ENCODE measurements at places on chromosomes 1 and 21.

DNA sequence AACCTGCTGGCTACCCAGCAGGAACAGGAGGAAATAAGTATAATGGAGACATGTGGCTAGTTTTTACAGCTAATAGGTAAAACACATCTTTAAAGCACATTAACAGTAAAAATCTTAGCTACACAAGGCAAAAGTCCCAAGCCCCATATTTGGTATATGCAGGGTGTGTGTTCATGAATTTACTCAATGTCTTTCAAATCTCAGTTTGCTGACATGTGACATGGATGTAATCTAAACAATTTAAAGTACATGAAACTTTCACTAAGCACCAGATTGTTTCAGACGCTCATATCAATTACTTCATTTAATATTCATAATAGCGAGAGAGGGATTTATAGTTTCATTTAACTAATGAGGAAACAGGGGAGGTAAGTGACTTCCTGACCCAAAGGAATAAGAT, 3.9 kb downstream of the TACSTD2 start:
- DNase-seq = no peak

GRCh38 chr1:156498432-156499193, 2.0 kb downstream of the MEF2D start:
- DNase-seq = peak; percentile 34

DNA sequence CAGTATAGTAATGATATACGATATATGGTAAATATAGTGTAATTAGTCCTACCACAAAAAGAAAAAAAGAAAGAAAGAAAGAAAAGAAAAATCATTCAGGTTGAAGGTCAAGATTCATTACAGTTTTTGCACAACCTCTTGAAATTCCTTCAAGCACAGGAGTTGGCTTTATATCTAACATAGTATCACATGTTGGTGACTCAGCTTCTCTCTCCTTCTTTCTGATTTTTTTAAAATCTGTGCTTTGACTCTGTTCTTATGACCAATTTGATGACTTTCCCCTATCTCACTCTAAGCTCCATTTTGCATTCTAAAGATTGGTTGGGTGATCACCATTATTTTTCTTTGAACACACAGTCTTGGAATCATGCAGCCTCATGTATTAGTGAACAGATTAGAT, 148.2 kb upstream of the COL11A1 start:
- no peak for DNase-seq

DNA sequence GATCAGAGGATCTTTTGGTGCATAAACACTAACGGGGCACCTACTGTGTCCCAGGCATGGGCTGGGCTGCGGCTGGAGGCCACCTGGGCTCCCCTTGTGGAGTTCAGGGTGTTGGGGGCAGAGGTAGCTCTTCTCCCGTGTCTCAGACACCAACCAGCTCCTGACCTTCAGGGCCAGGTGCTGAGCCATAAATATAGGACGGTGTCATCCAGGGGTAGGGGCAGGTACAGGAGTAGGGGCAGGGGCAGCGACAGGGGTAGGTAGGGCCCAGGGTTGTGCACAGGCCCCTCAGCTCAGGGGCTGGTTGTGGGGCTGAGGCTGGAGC, 18.0 kb upstream of the LRRC3 start:
- no peak for DNase-seq

- DNase-seq = no peak
Measured at GRCh38 chr1:34865573-34865972, 6.0 kb upstream of the SMIM12 start.

DNA sequence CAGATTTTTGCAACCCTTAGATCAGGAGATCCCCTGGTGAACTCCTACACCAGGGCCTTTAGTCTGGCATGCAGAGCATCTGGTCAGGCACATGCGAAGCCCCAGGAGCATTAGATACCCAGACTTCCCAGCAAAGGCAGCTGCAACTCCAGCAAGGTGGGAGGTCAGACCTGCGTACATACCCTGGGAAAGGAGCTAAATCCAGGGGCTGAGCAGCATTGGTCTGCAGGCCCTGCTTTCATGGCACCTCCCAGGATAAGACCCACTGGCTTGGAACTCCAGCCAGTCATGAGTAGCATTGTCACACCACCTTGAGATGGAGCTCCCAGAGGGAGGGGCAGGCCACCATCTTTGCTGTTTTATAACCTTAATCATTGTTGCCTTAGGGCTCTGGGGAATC, 92.3 kb downstream of the KCNT2 start:
- no peak for DNase-seq

- no peak for DNase-seq
Measured at GRCh38 chr1:52632732-52633290, at the start of gene SHISAL2A. Gene SHISAL2A (plus strand): TSS chr1:52633168. CDS start chr1:52633494, 326 bp downstream.

- DNase-seq = no peak
Measured at GRCh38 chr1:59150577-59151386, 146.1 kb upstream of the FGGY start.

DNA sequence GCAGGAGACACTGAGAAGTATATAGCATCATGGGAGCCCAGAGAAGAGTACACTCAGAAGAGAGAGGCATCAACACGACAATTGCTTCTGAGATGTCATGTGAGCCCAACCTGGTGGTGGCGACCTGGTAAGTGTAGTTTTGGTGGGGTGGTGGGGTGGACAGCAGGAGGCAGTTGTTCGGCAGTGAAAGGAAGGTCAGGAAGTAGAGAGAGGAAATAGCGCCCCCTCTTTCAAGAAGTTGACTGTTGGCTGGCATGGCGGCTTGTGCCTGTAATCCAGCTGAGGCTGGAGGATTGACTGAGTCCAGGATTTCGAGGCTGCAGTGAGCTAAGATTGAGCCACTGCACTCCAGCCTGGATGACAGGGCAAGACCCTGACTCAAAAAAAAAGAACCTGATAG, 12.6 kb downstream of the RSPO1 start:
- no peak for DNase-seq

DNA sequence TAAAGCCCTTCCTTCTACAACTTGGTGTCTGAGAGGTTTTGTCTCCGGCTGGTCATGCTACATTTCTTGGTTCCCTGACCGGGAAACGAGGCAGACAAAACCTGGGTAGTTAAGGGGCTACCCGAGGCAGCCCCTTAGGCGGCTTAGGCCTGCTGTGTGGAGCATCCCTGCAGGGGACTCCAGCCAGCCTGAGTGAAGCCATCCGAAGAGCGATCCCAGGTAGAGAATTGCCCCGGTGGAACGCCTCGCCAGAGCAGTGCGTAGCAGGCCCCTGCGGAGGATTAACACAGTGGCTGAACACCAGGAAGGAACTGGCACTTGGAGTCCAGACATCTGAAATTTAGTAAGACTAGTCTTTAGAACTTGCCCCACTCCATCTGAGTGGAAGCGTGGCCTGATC, 21.2 kb upstream of the MYOCOS start:
- no peak for DNase-seq

GRCh38 chr21:33332143-33332542, 7.4 kb downstream of the IFNAR1 start:
- no peak for DNase-seq

DNA sequence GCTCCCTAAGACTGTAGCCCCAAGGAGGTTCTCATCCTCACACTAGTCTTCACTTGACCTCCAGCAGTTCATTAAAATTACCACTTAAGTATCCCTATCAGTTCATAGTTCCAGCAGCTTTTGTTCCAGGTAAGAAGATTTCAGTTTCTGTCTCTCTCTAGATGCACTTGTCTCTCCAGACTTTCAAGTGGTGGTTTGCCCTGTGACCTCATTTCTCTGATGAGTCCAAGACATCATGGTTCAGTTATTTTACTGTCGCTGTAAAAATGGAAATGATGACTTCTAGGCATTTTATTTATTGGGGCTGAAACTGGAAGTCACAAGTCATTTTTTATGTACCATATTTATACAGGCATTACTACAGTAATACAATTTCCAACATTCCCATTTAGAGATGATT, 17.9 kb upstream of the RGS18 start:
- no peak for DNase-seq

DNA sequence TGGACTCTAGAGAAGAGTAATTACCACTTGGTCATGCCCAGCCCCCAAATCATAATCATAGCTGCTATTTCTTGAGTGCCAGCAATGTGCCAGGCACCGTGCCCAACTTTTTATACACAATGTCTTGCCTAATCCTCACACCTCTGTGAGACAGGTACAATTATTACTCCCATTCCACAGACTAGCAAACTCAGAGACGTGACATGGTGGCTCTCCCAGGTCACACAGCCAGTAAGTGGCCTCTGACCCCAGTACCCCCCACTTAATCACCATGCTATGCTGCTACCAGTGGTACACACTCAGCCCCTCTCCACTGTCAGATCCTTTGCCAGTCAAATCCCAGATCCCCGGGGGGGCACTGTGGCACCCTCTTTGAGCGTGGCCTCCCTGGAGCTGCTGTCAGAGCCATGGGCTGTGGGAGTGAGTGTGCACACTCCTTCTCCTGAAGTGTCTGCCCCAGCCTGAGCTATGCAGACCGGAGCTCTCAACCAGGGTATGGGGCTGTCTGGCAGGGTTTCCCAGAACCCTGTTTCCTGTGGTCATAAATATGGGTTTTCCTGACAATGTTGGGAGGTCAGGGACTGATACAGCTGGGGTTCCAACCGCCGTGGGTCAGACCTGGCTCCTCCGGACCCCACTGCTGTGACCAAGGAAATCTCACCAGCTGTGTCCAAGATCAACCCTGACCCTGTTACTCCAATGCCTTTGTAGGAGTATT, 51.8 kb downstream of the LACTBL1 start:
- DNase-seq = no peak

DNA sequence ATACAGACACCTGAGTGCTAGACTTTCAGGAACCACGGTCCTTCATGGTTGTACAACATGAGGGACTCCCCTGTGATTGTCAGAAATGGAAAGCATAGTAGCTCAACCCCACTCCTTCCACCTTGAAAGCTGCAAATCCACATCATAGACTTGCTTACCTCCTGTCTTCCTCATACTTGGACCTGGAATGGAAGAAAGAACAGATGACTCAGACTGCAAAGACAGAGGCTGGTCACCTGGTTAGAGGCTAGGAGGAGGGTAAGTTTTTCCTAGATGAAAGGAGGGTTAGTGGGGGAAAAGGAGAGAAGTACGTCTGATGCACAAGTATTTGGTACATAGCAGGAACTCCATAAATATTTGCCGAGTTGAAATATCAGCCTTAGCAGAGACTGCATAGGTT, 37.2 kb downstream of the LRRC71 start:
- no peak for DNase-seq

Measured in NCI-H526 treated with DMSO at 0.1 percent for 48 hours (cell line).